ENCODE measurements at places on chromosomes 4 and X.

GRCh38 chrX:20060961-20061748 is 55.6 kb downstream of the MAP7D2 start:
- peak; percentile 24 for DNase-seq

GRCh38 chr4:74886484-74886883 is 46.4 kb upstream of the PARM1 start:
- DNase-seq: no peak

DNA sequence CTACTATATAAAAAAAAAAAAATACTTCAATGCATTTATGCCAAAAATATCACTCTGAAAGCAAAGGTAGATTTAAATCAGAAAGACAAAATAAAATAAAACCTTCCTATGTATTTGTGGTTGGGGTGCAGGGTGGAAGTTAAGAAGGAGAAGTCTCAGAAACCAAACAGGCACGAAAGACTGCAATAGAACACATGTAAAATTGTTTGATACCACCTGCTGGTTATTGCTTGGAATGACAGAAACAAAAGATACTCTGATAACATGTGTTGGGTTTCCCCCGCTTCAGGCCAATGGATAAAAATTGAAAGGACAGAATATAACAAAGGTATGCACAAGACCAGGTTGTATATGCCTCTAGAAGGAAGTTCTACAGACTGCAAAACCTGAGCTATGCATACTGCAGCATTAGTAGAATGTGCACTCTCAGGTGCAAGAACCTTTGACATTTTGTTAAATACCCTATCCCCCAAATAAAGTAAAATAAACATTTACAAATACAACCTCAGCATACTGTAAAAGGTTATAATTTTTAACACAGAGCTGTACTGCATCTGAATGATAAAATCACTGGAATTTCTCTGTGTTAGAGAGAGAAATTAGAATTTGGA is 118.8 kb downstream of the GABRA2 start:
- DNase-seq: no peak

GRCh38 chr4:164756686-164757085 is 2.8 kb downstream of the SMIM31 start:
- no peak for DNase-seq

DNA sequence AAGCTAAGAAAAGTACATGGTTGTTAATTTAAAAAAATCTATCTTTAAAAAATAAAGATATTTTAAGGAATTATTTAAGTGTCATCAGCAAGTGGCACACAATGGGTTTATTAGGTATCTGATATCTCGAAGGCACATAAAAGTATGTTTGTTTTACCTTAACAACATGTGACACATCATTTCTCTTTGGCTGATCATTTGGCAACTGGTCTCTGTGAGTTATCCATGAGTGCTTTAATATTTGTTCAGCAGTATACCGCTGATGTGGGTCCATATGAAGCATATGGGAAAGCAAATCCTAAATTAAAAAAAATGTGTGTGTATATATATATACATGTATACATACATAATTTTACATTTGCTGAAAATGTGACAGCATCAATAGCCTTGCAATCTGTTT is 123.2 kb downstream of the RPS6KA6 start:
- DNase-seq: no peak

GRCh38 chrX:119919835-119920585 is 23.5 kb downstream of the NKAP start:
- DNase-seq: no peak

GRCh38 chr4:27141530-27141929 is 280.9 kb downstream of the STIM2 start:
- no peak for DNase-seq

- no peak for DNase-seq
Observed at GRCh38 chr4:151257704-151258103, 19.3 kb upstream of the PRSS48 start.

- DNase-seq: no peak
Observed at GRCh38 chrX:127490000-127490399, 562.2 kb downstream of the ACTRT1 start.

GRCh38 chr4:15374656-15375055 is 53.2 kb upstream of the C1QTNF7 start:
- DNase-seq: no peak

DNA sequence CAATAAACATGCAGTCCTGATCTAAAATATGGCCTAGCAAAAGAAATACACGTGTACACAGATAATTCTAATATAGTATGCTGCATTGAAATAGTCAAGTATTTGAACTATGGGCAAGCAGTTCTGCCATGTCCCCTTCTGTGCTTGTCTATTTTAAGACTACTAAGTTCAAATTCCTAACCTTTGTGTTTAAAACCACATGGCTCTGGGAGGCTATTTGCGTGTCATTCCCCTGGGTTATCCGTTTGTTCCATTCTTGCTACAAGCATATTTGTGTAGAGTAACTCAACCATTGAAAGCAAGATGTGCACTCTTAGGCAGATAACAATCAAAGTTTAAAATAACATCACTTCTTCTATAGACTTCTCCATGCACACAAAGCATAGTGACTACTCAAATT is 25.4 kb upstream of the TBC1D1 start:
- no peak for DNase-seq

DNA sequence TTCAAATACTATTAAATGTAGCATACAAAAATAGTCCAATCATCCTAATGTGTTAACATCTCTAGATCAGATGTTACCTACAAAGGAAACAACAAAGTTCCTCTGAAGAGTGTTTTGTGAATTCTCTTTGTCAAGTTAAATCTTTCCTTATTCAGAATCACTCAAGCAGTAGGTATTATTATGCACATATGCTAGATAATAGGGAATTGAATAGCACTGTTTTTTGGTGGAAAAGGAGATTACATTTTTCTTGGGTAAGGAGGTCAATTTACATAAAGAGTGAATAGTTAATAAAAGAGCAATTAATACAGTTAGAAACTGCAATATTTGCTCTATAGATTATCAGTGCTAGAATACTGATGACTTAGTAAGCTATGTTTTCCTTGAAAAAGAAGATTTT is 130.7 kb downstream of the BTC start:
- DNase-seq: no peak

DNA sequence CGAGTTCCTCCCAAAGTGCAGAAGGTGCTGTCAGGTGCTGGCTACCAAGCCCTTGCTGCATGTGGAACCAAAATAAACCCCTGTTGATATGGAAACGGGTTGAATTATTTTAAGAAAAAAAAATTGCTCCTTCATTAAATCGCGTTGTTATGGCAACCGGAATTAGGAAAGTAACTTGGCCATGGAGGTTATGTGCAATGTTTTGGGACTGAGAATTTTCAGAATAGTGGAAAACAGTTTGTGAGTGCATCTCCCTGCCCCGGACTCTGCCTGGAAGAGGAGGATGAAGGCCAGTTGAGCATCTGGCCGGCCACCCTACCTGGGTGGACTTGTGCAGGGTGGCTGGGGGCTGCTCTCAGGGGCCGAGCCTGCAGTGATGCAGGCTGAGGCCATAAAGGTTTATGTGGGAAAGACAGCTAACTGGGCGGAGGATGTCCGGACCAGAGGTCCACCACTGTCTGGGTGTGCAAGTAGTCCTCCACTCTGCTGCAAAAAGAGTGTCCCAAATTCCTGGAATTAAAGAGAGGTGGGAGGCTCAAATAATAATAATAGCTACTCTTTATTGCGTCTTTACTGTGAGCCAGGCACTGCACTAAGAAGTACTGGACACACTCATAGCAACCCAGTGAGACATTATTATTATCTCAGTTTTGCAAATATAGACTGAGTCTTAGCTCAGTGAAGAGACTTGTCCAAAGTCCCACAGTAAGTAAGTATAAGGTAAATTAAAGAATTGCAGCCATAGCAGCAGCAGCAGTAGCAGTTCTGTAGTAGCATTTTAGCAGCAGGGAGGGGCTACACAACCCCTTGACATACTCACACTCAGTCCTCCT is 20.6 kb downstream of the RTL5 start:
- no peak for DNase-seq

DNA sequence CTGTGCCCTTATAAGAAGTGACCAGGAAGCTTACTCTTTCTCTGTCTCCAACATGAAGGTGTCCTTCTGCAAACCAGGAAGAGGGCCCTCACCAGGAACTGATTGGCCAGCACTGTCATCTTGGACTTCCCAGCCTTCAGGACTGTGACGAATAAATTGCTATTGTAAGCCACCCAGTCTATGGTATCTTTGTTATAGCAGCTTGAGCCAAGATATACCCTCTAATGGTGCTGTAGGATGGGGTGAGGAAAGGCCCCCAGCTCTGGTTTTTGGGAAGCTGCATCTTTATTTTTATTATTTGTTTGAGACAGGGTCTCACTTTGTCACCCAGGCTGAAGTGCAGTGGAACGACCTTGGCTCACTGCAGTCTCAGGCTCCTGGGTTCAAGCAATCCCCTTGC is 1.2 kb upstream of the MGST2 start:
- DNase-seq: no peak

- DNase-seq: no peak
Observed at GRCh38 chr4:13733817-13734216, 106.3 kb upstream of the BOD1L1 start.

GRCh38 chr4:180280076-180280475 is 1963.1 kb upstream of the TENM3 start:
- DNase-seq: no peak

GRCh38 chrX:101287402-101287801 is 3.7 kb downstream of the TAF7L start:
- DNase-seq: peak; percentile 22

- no peak for DNase-seq
Observed at GRCh38 chr4:95537863-95538488, 10.8 kb downstream of the UNC5C start.

GRCh38 chr4:66023061-66023460 is 352.8 kb upstream of the EPHA5 start:
- no peak for DNase-seq

GRCh38 chr4:14646831-14647230 is 355.4 kb upstream of the CPEB2 start:
- no peak for DNase-seq

GRCh38 chr4:60195256-60195655 is 1004.9 kb upstream of the ADGRL3 start:
- no peak for DNase-seq

DNA sequence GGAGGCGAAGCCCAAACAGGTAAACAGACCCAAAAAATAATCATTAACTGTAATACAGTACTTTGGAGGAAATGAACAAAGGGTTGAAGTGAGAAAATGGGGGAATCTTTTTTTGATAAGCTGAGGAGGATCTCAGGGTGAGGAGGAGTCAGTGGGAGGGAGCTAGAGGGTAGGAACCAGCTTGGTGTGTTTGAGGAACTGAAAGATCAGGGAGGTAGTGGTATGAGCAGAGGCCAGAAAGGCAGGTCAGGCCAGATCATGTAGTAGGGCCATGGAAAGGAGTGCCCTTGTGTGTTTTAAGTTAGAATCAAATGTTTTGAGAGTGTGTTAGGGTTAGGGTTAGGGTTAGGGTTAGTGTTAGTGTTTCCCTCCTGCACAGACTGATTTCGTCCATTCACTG is 48.8 kb downstream of the PPP2R2C start:
- no peak for DNase-seq

DNA sequence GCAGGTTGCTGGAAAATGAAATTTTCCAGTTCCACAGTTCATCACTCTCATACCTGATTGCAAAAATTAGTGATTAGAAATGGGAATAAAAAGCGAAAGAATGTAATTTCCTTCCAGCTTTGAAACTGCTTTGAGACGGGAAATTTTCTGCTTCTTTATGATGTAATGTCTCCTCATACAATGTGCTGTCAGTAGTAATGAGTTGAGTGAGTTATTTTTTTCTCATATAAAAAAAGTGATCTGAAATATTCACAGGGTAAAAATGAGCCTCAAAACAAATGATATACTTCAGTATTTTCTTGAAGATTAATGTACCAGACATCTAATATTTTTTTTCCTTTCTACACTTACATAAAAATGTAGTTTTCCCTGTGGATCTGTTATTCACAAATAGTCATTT is 179.1 kb upstream of the FAT4 start:
- DNase-seq: no peak

DNA sequence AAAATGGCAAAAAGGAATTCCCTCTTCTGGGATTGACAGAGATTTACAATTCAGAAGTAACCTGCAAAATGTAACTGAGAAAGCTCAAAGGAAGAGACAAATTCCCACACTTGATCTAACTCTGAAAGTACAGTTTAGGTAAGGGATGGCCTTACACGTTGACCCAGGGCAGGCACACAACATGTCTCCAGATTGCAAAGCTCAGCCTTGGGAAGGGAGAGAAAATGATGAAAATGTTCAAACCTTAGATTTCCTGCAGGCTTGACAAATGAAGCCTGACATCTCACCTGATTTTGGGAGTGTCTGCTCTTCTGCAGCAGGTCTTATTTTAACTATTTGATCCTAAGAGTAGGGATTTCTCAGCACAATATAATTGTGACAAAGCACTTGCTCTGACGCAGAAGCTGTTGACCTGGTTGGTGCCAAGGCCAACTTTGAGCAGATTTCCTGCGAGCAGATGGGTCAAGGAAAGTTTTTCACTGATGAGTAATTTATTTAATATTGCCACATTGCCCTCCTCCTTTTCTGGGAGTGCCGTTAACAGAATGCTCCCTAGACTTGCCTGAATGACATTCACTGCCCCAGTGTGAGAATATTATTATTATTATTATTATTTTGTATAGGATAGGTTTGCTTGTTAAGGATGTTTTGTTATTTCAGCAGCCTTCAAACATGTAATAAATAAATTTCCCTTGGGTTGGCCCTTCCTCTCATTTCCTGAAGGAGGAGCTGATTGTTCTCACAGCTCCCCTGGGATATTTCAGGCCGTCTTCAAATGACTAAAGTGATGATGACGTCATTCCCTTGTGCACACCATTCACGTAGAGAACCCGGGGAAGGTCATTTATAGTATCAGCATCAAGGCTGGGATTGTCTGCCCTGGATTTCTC is 157.1 kb downstream of the VEGFC start:
- DNase-seq: no peak

GRCh38 chr4:113825272-113825671 is 63.7 kb upstream of the CAMK2D start:
- DNase-seq: no peak

DNA sequence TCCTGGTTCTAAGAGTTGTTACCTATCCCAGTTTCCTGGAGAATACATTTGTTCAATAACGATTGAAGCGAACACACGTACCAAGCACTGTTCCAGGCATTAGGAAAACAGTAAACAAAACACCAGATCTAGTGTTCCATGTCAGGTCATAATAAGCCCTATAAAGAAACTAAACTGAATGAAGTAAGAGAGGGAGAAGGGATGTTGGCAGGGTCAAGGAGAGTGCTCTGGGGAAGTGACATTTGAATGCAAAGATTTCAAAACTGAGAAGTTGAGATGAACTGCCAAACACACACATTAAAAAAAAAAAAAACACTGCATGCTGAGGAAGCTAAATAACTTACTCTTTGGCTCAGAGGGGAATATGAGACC is 14.4 kb upstream of the ENAM start:
- no peak for DNase-seq

GRCh38 chr4:145663194-145663593 is 16.8 kb upstream of the C4orf51 start:
- no peak for DNase-seq

GRCh38 chrX:11311706-11312105 is 18.5 kb downstream of the AMELX start:
- no peak for DNase-seq

- DNase-seq: no peak
Observed at GRCh38 chrX:45830343-45830742, 629.7 kb upstream of the DIPK2B start.

Measured in NCI-H187 treated with DMSO at 0.1 percent for 48 hours (cell line).